Midbrain (tissue), 1 donor: ENCODE measurements at places on chromosomes 5 and 9.

DNA sequence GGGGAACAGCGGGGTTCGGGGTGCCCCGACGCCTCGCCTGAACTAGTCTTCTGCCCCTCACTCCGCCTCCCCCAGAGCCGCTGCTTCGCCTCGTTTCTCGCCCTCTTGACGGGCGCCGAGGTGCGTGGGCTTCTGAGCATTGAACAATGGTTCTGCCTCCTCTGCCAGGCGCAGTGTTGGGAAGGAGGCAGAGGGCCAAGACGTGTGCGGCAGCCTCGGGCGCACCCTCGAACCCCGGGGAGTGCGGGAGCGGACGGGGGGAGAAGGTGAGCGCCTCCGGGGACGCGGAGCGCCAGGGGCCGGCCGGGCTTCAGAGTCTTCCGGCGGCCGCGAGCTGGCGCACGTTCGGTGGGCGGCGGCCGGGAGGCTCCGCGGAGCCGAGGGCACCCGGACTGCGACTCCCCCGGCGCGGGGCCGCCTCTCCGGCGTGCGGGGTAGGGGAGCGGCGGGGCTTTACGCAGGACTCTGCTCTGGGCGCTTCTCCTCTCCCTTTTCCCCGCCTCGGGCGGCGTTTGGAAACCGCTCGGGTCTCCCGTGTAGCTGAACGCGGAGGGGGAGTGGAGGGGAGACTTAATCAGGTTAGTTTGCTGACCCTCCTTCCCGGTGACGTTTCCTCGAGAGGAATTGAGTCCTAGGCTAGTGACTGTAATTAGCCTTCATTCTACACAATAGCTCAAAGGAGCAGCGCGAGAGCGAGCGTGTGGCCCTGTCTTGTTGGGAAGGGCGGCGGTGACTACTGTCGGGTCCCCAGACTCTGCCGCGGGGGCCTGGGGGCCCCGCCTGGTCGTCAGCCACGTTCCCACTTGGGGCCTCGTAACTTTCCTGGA, 1.1 kb downstream of the VLDLR start:
- DNase-seq: no peak

DNA sequence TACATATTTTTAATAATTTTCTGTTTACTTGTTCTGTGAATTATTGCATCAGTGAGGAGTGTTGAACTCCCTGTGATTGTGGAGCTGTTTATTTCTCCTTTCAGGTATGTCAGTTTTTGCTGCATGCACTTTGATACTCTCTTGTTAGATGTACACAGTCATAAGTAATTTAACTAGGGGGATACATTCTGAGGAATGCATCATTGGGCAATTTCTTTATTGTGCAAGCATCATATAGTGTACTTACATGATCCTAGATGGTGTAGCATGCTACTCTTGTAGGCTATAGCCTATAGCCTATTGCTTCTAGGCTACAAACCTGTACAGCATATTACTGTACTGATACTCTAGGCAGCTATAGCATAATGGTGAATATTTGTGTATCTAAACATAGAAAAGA, 9.5 kb downstream of the DENND4C start:
- DNase-seq: no peak

GRCh38 chr5:179250561-179251225, 94.6 kb downstream of the ADAMTS2 start:
- no peak for DNase-seq

DNA sequence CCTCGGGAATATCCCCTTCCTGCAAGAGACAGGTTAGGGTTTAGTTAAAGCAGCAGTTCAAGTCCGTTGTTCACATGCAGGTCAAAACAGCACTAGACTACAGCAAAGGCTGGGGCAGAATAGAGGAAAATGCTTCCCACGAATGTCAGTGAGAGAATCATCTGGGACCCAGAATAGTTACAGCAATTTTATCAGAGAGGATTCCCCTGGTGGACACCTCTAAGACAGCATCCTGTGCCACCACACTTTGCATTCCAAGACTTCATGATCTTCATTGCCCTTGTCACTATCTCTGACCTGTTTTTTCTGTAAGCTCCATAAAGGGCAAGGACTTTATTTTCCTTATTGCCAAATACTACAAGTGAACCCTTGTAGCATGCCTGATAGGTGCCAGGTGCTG, 12.9 kb downstream of the GRXCR2 start:
- no peak for DNase-seq

GRCh38 chr5:41527201-41527779, 16.9 kb upstream of the PLCXD3 start:
- no peak for DNase-seq

DNA sequence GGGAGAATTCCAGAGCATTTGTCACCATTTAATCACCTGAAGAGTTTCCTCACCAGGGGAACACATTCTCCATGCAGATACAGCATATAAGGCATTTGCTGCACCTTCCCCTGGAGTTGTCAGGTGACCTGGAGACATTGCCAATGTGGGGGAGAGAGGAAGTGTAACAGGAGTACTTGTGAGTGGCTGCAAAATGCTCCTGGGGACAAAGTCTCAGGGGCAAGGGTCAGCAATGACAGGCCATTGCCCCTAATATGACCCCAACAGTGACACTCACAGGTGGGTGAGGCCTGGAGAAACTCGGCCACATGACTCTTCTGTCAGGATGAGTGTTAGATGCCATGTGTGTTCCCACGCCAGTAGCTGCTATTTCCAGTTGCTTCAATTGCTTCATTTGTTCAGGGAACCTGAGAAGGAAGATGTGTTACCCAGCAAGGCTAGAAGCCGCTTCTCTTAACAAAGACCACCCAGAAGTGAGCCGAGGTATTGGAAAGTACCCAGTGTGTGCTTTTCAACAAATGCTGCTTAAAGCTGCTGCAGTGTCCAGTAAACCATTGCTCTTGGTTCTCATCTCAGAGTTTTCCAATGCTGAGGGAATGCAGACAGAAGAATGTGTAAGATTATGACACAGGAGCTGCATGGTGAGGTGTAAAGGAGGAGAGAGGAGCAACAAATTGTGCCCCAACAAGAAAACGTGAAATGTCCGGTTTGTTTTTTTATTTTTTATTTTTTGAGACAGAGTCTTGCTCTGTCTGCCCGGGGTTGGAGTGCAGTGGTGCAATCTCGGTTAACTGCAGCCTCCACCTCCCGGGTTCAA, 128.2 kb upstream of the SLC44A1 start:
- no peak for DNase-seq

DNA sequence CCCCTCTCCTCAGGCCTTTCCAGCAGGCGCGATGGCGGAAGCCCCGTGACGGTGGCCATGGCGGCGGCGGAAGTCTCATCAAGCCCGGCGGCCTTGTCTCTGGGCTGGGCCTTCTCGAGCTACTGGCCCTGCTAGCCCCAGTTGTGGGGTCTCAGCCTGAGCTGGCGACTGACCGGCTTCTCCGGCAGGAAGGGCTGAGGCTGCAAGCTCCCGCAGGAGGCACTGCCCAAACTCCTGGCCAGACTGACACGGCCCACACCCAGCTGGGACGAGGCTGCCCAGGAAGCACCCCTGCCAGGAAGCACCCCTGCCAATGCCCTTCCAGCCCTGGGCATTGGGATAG, 88.5 kb upstream of the ANKH start:
- DNase-seq: no peak

DNA sequence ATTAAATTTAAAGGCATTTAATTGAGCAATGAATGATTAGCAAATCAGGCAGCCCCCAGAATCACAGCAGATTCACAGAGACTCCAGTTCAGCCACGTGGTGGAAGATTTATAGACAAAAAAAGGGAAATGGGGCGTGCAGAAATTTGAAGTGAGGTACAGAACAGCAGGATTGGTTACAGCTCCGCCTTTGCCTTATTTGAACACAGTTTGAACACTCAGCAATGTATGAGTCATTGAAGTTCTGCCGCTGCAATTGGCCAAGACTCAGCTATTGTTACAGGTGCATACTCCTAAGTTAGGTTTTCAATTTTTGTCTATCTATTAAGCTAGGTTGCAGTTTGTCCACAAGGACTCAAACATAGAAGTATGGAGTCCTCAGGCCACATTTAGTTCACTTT, 157.7 kb upstream of the SLC12A2 start:
- DNase-seq: no peak

DNA sequence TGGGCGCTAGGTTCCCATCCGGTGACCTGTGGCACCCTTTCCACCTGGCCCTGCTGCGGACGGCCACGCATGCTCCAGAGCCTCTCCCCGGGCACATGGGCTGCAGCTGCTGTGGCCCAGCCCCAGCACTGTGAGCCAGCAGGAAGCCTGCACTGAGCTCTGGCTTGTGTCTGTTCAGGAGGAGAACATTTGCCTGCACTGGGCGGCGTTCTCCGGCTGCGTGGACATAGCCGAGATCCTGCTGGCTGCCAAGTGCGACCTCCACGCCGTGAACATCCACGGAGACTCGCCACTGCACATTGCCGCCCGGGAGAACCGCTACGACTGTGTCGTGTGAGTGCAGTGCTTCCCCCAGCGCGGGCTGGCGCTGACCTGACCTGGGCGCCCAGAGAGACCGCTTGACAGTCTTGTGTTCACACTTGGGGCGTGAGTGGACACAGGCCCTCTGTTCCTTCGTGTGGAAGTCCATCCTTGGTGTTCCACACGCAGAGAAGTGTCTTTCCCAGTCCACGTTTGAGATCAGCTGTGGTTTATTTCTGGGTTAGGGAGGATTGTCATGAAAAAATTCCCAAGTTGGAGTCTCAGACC, 66.2 kb upstream of the CACNA1B start:
- no peak for DNase-seq

- no peak for DNase-seq
Observed at GRCh38 chr5:152405145-152405544, at the start of gene NMUR2. TSS of gene NMUR2 (minus strand) at chr5:152405279. CDS start at chr5:152405113, 166 bp downstream.

GRCh38 chr9:70888471-70888870, 232.9 kb downstream of the TRPM3 start:
- no peak for DNase-seq

DNA sequence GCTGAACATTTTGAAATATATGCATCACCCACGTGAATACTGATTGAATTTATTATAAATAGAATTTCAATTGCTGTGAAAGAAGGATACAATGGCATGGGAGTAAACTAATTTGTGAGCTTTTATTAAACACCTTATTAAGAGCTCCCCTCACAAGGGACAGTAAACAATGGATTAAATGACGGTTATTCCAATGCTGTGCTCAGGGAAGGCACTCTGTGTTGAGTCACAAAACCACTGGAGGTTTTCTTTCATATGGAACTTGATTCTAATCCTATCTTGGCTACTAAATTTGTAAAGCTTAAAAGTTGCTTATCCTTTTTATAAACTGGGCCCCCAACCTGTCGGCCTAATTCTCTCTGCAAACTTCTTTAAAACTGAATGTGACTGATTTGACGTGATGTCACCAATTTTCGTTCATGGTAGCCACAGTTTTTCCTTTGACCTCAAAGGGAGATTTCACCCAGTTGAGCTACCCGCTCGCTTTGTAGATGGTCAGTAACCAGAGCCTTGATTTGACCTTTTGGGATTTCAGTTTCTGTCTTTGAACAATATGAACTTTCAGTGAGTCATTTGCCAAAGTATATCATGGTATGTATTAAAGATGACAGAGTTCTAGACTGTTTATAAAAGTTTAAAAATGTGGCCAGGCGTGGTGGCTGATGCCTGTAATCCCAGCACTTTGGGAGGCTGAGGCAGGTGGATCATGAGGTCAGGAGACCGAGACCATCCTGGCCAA, 61.3 kb upstream of the PIK3R1 start:
- no peak for DNase-seq

GRCh38 chr9:118059484-118060278, 355.5 kb downstream of the TLR4 start:
- DNase-seq: peak; percentile 32

GRCh38 chr9:3299872-3300271, 225.9 kb downstream of the RFX3 start:
- no peak for DNase-seq

- DNase-seq: no peak
Observed at GRCh38 chr5:131953969-131954368, 8.5 kb upstream of the MEIKIN start.

DNA sequence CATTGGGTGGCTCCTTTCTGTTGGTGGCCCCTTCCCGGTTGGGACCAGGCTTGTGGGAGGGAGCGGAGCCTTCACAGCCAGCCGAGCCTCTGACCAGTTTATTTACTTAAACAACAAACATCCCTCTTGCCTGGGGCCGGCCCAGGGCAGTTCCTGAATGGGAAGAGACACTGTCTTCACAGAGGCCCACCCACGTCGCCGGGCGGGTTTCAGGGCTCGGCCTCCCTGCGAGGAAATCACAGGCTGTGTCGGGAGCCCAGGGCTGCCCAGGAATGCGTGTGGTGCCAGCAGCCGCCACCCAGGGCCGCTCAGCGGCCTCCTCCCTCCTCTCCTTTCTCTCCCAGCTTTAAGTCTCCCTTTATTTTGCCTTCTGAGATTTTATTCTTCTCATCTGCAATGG, 132.5 kb downstream of the HSD17B3 start:
- peak; percentile 37 for DNase-seq

- no peak for DNase-seq
Observed at GRCh38 chr9:93004561-93004960, 53.9 kb upstream of the SUSD3 start.

- DNase-seq: no peak
Observed at GRCh38 chr9:31119890-31120454, 1264.5 kb upstream of the ACO1 start.

DNA sequence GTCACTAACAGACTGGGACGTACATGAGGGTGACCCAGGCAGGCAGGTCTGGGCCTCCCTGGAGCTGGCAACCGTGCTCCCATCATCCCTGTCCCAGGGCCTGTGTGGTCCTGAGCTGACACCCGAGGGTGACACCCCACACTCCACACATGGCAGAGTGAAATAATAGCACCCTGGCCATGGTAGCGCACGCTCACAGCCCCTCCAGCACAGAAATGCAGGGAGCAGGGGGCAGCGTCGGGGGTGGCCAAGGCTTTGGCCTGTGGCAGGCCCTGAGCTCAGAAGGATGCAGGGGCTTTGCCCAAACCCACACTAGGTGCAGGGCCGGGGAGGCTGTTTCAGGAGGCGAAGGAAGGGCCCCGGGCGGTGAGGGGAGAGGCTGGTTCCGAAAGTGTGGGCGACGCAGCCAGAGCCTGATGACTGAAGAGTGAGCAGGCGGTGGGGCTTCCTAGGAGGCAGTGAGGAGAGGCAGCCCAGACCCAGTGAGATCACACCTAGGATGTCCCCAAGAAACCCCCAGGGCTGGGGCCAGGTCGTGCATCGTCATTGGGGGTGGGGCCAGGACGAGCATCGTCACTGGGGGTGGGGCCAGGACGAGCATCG, 12.9 kb downstream of the OR2V2 start:
- DNase-seq: no peak
